NCI-H2029 treated with DMSO at 0.1 percent for 48 hours (cell line): ENCODE measurements at places on chromosomes 5 and 9.

- no peak for DNase-seq
These were observed 395.7 kb downstream of the TMEM161B start for GRCh38 chr5:87872986-87873385.

GRCh38 chr5:72123764-72124376 is 16.6 kb downstream of the MAP1B start:
- no peak for DNase-seq

- no peak for DNase-seq
These were observed 322.4 kb downstream of the TMEM167A start for GRCh38 chr5:82754759-82755158.

GRCh38 chr5:153658606-153659005 is 168.1 kb downstream of the GRIA1 start:
- no peak for DNase-seq

DNA sequence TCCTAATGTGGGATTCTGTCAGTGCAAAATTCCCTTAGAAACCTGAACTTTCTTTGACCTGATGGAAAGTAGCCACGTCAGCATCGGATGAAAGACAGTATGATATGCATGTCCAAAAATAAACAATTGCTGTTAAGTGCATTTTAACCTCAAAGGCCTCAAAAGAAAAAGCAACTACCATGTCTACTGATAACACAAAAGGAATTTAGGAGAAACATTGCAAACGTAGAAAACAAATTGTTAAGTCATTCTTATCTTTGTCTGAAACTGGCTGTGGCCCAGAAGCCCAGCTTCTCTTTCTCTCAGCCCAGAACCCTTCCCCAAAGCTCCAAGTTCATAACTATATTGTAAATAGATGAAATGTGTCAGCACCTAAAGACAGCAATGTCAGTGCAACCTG is 11.1 kb upstream of the LHFPL2 start:
- DNase-seq: no peak
